ENCODE measurements at places on chromosomes 2 and 18.

DNA sequence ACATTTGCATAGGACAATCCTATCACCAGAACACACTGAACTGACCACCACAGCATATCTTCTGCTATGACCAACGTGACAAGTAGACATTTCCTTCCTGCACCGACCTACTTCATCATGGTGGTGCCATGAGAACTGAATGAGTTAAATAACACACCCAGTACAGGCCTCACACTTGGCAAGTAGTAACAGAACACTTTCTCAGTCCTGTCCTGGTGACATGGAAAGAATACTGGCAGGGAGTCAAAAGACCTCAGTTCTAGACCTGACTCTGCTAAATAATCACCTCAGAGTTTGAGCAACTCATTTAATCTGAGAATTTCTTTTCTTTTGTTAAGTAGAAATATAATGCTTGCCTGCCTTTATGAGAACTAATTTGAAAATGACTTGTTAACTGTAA, 186.3 kb upstream of the SMAD7 start:
- DNase-seq: no peak

GRCh38 chr2:113230531-113230930, 48.2 kb downstream of the PAX8 start:
- no peak for DNase-seq

DNA sequence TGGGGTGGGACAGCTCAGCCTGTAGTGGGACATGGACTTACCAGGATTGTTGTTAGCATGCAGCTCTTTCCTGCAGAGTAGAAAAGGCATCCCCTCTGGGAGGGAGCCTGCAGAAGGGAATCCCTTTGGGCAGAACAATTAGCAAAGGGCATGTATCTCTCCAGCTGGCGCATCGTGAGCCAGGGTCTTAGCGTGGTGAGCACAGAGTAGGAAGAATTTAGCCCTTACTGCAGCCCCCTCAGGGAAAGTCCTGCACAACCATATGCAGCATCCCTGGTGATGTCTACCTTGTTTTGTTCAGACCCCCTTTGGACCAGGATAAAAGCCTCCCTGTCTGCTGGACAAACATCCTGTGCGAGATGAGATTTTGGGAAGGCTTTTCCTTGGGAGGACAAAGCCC, 292.1 kb downstream of the SLC4A3 start:
- DNase-seq: no peak

GRCh38 chr2:31397094-31397493, 17.4 kb downstream of the XDH start:
- DNase-seq: no peak

DNA sequence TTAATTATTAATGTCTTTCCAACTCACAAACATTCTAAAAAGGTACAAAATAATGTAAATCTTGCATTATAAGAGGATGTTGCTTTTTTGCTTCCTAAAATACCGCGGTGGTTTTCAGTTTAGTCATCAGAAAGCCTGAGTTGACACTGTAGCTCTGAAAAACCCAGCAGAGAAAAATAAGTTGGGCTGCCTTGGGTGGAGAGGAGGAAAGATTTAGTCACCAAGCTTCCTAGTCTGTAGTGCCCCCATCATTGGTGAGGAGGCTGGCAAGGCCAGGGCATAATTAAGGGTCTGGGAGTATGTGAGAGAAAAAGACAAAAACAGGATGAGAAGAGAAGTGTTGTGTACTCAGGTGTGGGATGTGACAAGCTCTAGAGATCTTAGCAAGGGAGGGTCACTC, 5.7 kb downstream of the PTPRM start:
- DNase-seq: peak; percentile 59

- no peak for DNase-seq
Measured at GRCh38 chr2:239105234-239105633, 257.3 kb downstream of the TWIST2 start.

DNA sequence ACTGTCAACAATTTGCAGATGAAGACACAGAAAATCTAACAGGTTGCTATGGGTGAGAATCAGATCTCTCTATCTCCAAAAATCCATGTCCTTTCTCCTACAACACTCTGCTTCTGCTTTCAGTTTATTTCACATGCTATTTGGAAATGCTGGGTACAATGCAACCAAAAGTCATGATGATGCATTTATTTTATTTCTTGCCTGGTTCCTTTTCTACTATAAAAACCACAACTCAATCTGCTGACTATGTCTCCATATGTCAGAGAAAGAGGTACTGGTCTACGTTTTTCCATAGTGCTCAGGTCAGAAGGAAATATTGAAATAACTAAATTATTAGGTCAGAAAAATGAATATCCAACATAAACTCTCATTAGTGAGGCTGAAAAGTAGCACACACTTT, 20.5 kb downstream of the RAD51AP2 start:
- no peak for DNase-seq

All from ELR (cell line).